ENCODE measurements at places on chromosomes 6 and 20. TPM values are rescaled to one million over a fixed set of nuclear protein-coding genes. Genes with fewer than 3 reads are reported as not detected.

DNA sequence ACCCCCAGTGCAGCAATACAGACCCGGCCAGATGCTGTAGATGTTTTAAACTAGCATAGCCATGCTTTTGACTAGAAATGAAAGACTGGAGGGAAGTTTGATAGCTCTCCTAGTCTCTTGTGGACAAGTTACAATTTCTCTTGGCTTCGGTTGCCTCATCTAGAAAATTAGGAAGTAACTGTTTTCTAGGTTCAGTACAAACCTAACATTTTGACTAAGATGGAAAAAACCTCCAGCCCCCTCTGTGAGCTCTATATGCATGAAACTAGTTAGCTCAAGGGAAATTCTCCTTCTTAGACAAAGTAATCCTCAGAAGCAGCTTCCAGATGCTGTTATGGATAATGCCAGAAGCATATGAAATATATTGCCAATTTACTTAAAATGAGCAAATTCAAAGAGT, 86.6 kb downstream of the RNF144B start:
- H3K27ac ChIP-seq: no peak overlapping the region
- DNase-seq: no peak
- H3K27me3 ChIP-seq: no peaks in the 10 kb centered on the region
- H3K4me1 ChIP-seq: no peaks in the 10 kb centered on the region
- H3K36me3 ChIP-seq: no peaks in the 10 kb centered on the region
- H3K4me3 ChIP-seq: no peak overlapping the region

GRM1 gene
- polyA plus RNA-seq: 0.82 TPM

TFAP2D gene
- polyA plus RNA-seq: not detected

MROH8 gene
- 4.4 TPM for polyA plus RNA-seq

PCSK2 gene
- 0.54 TPM for polyA plus RNA-seq
